ENCODE measurements at places on chromosomes 1 and 21.

DNA sequence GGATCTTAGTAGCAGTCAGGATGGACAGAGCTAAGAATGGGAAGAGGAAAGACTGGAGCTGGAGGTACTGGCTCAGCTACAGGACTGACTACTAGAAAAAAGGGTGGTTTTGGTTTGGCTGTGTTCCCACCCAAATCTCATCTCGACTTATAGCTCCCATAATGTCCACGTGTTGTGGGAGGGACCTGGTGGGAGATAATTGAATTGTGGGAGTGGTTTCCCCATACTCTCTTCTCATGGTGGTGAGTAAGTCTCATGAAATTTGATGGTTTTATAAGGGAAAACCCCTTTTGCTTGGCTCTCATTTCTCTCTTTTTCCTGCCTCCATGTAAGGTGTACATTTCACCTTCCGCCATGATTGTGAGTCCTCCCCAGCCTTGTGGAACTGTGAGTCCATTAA lies 466.5 kb upstream of the DEPDC1 start:
- DNase-seq, result no peak

GRCh38 chr1:163535807-163536206 lies 214.1 kb downstream of the NUF2 start:
- DNase-seq, result no peak

DNA sequence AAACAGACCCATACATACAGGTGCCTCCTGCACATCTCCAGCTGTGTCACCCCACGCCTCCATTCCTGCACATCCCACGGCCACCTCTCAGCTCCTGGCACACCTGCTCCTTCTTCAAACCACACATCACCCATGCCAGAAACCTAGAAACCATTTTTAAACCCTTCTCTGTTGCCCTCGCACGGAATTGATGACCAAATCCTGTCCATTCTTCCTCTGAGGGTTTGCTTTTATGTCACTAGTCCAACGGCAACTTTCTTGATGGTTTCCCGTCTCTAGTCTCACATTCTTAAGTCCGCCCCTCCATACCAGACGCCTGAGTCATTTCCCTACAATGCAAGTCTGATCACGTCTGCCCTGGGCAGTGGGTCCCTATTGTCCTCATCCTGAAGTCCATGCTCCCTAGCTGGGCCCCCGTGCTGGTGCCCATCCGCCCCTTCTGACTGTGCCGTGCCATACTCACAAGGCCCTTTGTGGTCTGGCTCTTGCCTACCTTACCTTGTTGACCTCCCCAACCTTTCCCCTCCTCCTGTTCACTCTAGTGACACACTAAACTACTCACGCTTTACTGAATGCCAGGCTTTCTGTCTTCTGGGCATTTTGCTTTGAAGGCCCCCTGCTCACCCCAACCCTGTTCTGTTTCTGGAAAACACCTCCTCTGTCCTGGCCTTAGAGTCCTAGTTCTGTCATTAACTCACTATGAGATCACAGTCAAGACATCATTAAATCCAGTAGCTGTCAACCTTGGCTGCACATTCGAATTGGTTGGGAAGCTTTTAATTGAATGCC lies 17.6 kb downstream of the SLC2A1 start:
- peak; percentile 75 for DNase-seq

DNA sequence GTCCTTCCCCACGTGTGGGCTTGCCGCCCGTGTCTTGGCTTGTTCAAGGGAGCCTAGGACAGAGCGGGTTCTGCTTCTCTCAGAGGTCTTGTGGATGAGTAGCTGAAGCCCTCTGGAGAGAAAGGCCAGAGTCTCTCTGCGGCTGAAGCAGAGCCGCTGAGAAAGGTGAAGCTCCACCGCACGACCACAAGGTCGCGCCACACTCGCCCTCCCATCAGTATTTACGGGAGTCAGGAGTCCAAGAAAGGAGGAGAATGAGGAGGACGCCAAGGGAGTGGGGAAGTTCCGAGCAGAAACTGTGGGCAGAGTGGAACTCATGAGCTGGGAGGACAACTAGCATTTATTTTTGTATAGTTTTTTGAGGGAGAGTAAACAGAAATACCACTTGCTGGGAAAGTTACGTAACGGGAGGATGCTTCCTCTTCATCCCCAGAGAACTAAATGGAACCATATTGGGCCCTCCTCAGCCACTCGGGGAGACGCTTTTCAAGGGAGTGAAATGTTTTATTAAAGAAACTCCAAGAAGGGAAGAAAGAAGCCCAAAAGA lies 51.6 kb upstream of the HAO2 start:
- no peak for DNase-seq

- no peak for DNase-seq
Measured at GRCh38 chr1:23953020-23953419, 6.6 kb upstream of the PNRC2 start.

DNA sequence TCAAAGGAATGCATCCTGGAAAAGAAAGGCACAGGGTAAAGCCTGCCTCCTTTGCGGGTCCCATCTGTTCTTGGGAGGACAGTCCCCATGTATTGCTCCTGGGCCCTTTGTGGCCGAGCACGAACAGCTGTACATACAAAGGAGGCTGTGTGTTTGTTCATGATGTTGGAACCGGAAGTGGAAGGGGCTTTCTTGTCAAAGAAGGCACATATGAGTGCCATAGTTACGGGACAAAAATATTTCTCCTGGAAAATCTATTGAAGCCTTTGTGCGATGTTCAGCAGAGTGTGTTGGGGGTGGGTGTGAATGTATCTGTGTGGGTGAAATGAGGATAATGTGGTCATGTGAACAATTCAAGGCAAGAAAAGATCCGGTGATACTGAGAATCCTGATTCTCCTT lies 297.6 kb downstream of the DISC1 start:
- DNase-seq, result no peak

- no peak for DNase-seq
Measured at GRCh38 chr1:239731082-239731748, 344.8 kb downstream of the CHRM3 start.
